ENCODE measurements at places on chromosomes 2 and 18. TPM values are rescaled to one million over a fixed set of nuclear protein-coding genes. Genes with fewer than 3 reads are reported as not detected.

DNA sequence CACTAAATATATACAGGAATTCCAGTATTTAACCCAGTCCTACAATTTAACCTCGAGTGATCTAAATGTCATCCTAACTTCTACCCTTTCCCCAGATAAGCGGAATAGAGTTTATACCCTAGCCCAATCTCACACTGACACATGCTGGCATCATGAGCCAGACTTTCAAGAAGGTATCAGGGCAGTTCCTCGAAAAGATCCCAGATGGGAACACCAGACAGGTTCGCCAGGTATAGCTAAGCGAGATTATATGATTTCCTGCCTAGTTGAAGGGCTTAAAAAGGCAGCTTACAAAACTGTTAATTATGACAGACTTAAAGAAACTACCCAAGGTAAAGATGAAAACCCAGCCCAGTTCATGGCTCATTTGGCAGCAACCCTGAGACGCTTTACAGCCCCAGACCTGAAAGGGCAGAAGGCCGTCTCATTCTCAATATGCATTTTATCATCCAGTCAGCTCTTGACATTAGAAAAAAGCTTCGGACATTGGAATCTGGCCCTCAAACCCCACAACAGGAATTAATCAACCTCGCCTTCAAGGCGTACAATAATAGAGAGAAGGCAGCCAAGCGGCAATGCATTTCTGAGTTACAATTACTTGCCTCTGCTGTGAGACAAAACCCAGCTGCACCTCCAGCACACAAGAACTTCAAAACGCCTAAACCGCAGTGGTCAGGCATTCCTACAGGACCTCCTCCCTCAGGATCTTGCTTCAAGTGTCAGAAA, 668.2 kb upstream of the PKDCC start:
- H3K36me3 ChIP-seq = no peaks in the 10 kb centered on the region
- no peak overlapping the region for H3K4me3 ChIP-seq
- H3K27me3 ChIP-seq = no peaks in the 10 kb centered on the region
- DNase-seq = no peak
- peaks cover 44% of the 10 kb centered on the region for H3K4me1 ChIP-seq

GRCh38 chr2:80303909-80304837, at the start of gene LRRTM1:
LRRTM1 (minus strand) TSS chr2:80304752; CDS start chr2:80303819, 933 bp downstream.
- H3K27ac ChIP-seq = no peak within 1 kb of the TSS
- H3K27me3 ChIP-seq = no peaks in the 10 kb centered on the region
- peak; percentile 29 for DNase-seq
- H3K36me3 ChIP-seq = no peaks in the 10 kb centered on the region

DNA sequence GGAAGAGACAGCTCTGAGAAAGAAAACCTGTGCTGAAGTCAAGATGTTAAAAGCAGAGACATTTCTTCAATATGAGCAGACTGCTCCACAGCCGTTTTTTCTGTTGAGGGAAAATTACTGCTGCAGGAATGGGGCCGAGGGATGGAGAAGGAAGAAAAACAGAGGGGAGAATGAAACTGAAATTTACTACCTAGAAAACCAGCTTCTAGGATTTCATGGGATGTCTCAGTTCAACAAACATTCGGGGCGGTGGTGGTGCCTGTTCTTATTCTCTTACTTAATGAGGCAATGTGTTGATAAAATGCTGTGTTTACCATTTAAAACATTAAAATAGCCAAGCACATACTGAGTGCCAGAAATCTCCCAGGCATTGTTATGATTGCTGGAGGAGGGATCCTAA, 557.1 kb upstream of the MEX3C start:
- H3K4me1 ChIP-seq = no peaks in the 10 kb centered on the region
- DNase-seq = no peak
- H3K36me3 ChIP-seq = no peaks in the 10 kb centered on the region
- no peak overlapping the region for H3K27ac ChIP-seq
- H3K4me3 ChIP-seq = no peak overlapping the region

DNA sequence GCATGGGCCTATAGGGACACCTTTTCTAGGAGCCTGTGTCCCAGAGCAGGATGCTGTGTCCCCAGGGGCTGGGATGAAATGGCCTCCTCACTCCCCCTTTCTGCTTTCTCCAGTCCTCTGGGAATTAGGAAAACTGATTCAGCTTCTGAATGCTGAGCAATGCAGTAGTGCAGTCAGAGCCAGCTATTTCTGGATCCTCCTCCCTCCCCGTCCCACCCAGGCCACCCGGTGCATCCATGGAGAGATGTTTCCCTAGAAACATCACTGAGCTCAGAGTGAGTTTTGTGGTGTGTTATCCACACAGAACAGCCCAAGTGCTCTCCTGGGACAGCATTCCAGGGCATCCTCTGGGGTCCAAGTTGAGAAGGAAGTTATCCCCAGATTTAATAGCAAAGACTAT, 125.5 kb downstream of the LOXHD1 start:
- H3K36me3 ChIP-seq = no peaks in the 10 kb centered on the region
- no peaks in the 10 kb centered on the region for H3K27me3 ChIP-seq
- no peak overlapping the region for H3K4me3 ChIP-seq
- H3K27ac ChIP-seq = no peak overlapping the region
- no peak for DNase-seq
- H3K4me1 ChIP-seq = no peaks in the 10 kb centered on the region

GRCh38 chr2:127177617-127178263, 42.4 kb downstream of the CYP27C1 start:
- H3K27me3 ChIP-seq = no peaks in the 10 kb centered on the region
- H3K27ac ChIP-seq = no peak overlapping the region
- DNase-seq = no peak
- H3K36me3 ChIP-seq = no peaks in the 10 kb centered on the region
- no peaks in the 10 kb centered on the region for H3K4me1 ChIP-seq

GRCh38 chr2:187554011-187554703, at the start of gene TFPI:
TFPI (minus strand) TSS chr2:187554435; CDS start chr2:187503768, 50,667 bp downstream.
- H3K36me3 ChIP-seq = no peaks in the 10 kb centered on the region
- no peaks in the 10 kb centered on the region for H3K27me3 ChIP-seq
- H3K27ac ChIP-seq = peak within 1 kb of the TSS; percentile 53
- DNase-seq = peak; percentile 12

DNA sequence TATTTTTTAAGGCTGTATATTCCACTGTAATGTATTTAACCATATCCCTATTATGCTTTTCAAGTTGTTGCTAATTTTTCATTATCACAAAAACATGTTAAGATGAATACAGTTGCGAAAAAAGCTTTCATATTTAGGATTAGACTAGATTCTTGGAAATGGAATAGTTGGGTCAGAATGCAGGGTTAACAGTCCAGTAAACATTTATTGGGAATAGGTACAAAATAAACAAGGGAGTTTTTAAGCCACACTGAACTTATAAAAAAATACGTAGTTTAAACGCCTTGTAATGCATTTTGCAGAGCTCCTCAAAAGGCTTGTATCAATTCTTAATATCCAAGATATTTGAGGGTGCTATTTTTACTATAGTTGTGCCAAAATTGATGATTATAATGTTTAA, 35.6 kb downstream of the RPE start:
- H3K4me3 ChIP-seq = no peak overlapping the region
- no peak for DNase-seq
- no peaks in the 10 kb centered on the region for H3K27me3 ChIP-seq
- H3K36me3 ChIP-seq = no peaks in the 10 kb centered on the region
- no peak overlapping the region for H3K27ac ChIP-seq

DNA sequence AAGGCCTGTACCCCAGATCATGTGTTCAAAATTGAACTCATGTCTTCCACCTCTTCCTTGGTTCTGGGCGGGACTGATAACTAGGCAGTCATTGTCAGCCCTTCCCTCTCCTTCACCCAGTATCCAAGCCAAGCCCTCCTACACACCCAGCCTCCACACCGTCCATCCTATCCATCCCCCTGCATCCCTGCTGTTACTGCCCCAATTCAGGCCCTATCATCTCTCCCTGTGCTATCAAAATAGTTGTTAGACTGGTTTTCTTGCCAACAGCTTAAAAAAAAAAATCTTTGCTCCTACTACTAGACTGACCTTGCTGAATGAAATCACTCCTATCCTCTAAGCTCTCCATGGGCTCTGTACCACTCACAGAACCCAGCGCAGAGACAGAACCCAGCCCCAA, 32.8 kb downstream of the TGFA start:
- H3K4me1 ChIP-seq = peaks cover 61% of the 10 kb centered on the region
- DNase-seq = peak; percentile 23
- H3K36me3 ChIP-seq = no peaks in the 10 kb centered on the region
- H3K27ac ChIP-seq = no peak overlapping the region
- no peaks in the 10 kb centered on the region for H3K27me3 ChIP-seq

GRCh38 chr2:86160156-86160952, 34.9 kb downstream of the IMMT start:
- H3K36me3 ChIP-seq = peaks cover 61% of the 10 kb centered on the region
- DNase-seq = no peak
- H3K4me3 ChIP-seq = no peak overlapping the region

GRCh38 chr2:180559771-180560170, 420.6 kb upstream of the UBE2E3 start:
- H3K27ac ChIP-seq = no peak overlapping the region
- H3K4me1 ChIP-seq = no peaks in the 10 kb centered on the region
- no peak for DNase-seq
- H3K36me3 ChIP-seq = no peaks in the 10 kb centered on the region
- H3K4me3 ChIP-seq = no peak overlapping the region

GRCh38 chr2:39338502-39338901, 94.7 kb upstream of the CDKL4 start:
- no peaks in the 10 kb centered on the region for H3K27me3 ChIP-seq
- no peak for DNase-seq
- H3K4me3 ChIP-seq = no peak overlapping the region
- no peak overlapping the region for H3K27ac ChIP-seq
- H3K36me3 ChIP-seq = no peaks in the 10 kb centered on the region

GRCh38 chr2:57570961-57571360, 475.6 kb upstream of the VRK2 start:
- no peaks in the 10 kb centered on the region for H3K4me1 ChIP-seq
- no peak overlapping the region for H3K4me3 ChIP-seq
- no peak overlapping the region for H3K27ac ChIP-seq
- no peaks in the 10 kb centered on the region for H3K27me3 ChIP-seq
- no peak for DNase-seq

DNA sequence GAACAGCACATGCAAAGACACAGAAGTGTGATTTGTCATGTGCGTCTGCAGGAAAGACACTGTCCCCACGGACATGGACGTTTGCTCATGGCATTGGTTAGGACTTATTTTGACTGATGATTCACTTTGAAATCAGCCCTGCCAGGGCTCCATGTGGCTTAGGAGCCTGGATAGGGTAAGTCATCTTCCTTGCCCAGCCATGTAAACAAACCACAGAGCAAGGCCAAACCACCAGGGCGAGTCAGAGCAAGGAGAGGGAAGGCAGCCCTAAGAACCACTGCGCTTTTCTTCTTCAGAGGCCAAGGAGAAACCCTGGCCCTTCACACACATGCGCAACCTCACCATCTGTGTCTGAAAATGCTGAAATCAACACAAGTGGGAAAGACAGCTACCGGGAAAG, 88.8 kb downstream of the GFPT1 start:
- no peaks in the 10 kb centered on the region for H3K4me1 ChIP-seq
- no peak overlapping the region for H3K4me3 ChIP-seq
- DNase-seq = no peak
- no peaks in the 10 kb centered on the region for H3K36me3 ChIP-seq

DNA sequence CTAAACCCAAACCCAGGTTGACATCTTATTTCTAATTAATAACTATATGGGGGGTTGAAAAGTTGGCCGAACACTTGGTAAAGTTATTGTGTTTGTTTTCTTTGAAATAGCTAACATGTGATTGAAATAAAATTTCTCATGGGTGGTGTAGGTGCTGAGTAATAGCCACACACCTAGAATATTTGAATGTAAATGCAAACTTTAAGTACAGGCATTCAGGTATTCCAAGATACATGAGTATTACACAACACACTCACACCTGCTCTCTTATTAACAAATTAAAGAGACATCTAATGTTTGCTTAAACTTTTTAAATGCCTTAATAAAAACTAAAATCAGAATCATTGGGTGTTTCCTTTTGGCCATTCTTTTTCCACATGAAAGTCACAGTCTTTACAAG, 165.5 kb downstream of the EHBP1 start:
- no peaks in the 10 kb centered on the region for H3K27me3 ChIP-seq
- H3K4me3 ChIP-seq = no peak overlapping the region
- DNase-seq = no peak

GRCh38 chr2:25379535-25379934, 37.8 kb upstream of the DNMT3A start:
- H3K27ac ChIP-seq = no peak overlapping the region
- H3K4me3 ChIP-seq = no peak overlapping the region
- no peaks in the 10 kb centered on the region for H3K4me1 ChIP-seq
- no peaks in the 10 kb centered on the region for H3K36me3 ChIP-seq

DNA sequence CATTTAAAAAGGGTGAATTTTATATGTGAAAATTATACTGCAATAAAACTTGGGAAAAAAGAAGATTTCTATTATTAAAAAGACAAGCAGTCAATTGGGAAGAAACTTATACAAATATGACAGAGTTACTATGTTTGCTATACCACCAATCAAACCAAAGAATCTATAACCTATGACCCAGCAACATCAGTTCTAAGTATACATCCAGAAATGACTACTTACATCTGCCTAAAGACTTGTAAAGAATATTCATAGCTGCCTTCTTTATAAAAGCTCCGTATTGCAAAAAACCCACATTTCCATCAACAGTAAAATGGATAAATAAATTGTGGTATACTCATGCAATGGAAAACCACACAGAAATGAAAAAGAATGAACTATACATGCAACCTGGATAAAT, 32.9 kb upstream of the NABP1 start:
- H3K4me1 ChIP-seq = no peaks in the 10 kb centered on the region
- H3K4me3 ChIP-seq = no peak overlapping the region
- DNase-seq = no peak
- H3K27me3 ChIP-seq = no peaks in the 10 kb centered on the region
- no peaks in the 10 kb centered on the region for H3K36me3 ChIP-seq
- H3K27ac ChIP-seq = no peak overlapping the region

DNA sequence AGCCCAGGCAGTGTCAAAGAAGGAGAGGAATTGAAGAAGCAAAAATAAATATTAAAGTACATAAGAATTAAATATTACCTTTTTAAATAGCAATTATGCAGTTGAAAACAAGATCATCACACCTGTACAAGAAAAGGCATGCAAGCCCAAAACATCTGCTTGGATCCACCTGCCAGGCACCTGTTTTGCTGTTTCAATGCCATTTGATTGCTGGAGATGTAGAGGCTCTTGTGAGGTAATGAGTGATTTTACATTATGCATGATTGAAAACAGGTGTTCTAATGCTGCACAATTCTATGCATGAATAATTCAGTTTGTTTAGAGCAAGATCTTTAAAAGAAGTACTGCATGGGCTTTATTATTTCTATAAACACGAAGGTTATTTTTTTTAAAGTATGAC, 700.6 kb upstream of the ZEB2 start:
- no peak overlapping the region for H3K4me3 ChIP-seq
- DNase-seq = no peak
- H3K27ac ChIP-seq = no peak overlapping the region
- H3K36me3 ChIP-seq = no peaks in the 10 kb centered on the region

Gene CNDP2
- total RNA-seq = 258 TPM

Gene PSMA8
- total RNA-seq = not detected

Gene MOGAT1
- not detected for total RNA-seq

Gene RAB31
- total RNA-seq = 33.9 TPM

Gene AMER3
- 0.08 TPM for total RNA-seq
